ENCODE measurements at places on chromosomes 6 and 20.

DNA sequence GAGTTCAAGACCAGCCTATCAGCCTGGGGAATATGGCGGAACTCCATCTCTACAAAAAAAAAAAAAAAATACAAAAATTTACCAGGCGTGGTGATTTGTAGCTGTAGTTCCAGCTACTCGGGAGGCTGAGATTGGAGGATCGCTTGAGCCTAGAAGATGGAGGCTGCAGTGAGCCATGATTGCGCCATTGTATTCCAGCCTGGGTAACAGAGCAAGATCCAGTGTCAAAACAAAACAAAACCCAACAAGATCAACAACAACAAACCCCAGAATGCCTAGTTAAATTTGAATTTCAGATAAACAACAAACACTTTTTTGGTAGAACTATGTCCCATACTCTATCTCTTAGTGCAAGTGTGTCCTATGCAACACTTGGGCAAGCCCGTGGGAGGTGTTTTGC is 39.9 kb downstream of the SNAI1 start:
- DNase-seq = no peak

DNA sequence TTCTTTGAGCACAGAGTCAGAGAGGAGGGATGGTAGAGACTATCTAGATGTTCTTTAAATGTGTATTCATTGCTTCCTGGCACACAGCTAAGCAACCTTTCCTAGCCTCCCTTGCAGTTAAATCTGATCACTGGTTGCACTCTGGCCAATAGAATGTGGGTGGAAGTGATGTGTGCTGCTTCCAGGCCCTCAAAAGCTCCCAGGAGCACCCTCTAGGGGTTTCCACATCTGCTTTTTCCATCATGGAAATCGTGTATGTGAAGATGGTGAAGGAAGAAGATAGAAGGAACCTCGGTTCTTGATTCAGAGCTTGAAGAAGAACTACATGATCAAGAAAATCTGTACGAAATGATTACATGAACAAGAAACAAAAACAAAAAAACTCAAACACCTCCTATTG is 149.8 kb upstream of the JAG1 start:
- DNase-seq = no peak

GRCh38 chr20:51446656-51447055 is 95.9 kb downstream of the NFATC2 start:
- DNase-seq = no peak

DNA sequence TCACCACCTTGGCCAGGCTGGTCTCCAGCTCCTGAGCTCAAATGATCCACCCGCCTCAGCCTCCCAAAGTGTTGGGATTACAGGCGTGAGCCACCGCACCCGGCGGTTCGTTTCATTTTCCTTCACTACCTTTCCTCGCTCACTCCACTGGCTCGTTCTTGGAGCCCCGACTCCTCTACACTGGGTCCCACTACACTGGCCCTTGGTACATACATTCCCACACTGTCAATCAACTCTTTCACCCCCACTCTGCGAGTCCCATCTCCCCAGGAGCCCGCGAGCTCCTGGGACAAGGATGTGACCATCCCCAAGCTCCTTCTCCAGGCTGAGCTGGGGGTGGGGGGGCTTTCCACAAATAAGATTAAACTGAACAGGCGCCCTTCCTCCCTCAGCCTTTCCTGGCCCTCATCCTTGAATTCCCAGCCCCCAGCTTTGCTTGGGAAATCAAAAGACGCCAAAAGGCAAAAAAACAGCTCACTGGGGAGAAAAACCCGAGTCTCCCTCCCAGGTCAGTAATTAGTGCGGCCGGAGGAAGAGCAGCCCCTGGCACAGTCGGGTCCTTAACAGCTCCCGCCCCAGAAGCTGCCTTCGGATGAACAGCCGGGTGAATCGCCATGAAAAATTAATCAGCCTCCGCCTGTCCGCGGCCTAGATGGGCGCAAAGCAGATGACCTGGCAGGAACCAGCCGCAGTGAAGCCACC is 42.8 kb upstream of the LY86 start:
- DNase-seq = no peak

GRCh38 chr6:47086051-47086770 is 44.1 kb upstream of the ADGRF1 start:
- no peak for DNase-seq

DNA sequence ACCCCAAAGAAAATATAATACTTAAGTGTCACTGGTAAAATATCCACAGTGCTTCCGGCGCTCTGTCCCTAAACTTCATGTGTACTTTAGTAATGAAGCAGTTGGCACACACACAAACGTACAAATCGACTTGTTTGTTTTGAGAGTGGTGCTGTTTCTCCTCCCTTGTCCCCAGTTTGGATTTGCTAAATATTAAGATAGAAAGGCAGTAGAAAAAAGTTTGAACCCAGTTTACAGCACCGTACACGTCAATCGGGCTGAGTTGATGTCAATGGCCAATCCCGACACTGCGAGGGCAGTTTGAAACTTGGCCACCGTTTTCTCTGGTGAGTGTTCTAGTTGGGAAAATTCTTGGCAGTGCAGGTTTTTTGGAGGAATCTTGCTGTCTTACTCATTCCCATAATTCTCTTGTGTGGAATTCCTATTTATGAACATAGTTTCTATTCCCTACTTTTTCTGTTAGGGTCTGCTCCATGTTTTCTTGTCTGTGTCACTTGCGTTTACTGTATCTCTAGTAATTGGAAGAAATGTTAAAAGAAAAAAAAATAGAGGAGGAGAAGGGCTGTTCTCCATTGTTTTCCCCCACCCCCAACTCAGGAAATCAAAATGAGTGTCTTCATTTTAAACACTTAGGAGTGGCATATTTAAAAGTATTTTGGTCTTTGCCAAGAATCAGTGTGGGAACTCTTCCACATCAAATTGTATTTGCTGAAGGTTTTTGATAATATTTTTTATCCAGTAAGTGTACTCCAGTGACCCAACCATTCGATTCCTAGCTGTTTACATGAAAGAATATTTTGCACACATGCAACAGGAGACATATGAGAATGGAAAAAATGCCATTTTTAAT is 72.3 kb downstream of the OR2B2 start:
- no peak for DNase-seq

- DNase-seq = no peak
These were observed 167.3 kb upstream of the GMDS start for GRCh38 chr6:2412731-2413130.

- DNase-seq = no peak
These were observed 37.4 kb downstream of the PLCG1 start for GRCh38 chr20:41174782-41175181.

- DNase-seq = no peak
These were observed 58.6 kb downstream of the CPNE5 start for GRCh38 chr6:36780442-36781177.

- DNase-seq = no peak
These were observed 47.3 kb upstream of the TNFAIP3 start for GRCh38 chr6:137819740-137820139.

DNA sequence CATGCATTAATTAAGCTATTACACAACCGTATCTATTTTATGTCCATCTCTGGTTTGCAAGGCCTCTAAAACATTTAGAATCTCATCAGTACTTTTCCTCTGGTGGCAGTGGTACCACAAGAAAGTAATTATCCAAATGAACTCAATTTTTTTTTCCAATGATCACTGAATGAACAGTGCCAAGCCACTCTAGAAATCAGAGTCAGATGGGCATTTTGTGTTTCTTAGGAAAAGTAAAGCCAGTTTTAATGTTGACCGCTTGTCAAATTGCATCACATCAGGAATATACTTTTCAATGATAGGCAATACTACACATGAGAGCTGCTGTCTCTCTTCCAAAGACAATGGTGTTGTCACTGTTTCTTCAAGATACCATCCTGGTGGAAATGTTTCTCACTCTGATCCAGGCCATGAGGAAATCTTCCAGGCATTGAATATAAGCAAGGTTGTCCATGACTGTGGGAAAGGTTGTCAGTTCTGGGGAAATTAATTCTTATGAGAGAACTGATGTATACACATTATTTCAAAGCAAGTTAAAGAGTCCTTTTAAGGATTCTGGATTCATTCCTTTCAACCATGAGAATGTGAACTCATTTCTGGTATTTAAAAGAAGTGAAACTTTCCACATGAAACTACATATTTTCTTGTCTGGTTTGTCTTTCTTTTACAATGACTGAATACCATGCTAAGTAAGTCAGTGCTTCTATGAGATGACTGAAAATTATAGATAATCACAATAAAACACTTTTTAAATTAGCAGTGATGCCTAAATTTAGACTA is 108.8 kb upstream of the TCF21 start:
- no peak for DNase-seq

- peak; percentile 22 for DNase-seq
These were observed 14.6 kb downstream of the CD40 start for GRCh38 chr20:46132705-46133120.

DNA sequence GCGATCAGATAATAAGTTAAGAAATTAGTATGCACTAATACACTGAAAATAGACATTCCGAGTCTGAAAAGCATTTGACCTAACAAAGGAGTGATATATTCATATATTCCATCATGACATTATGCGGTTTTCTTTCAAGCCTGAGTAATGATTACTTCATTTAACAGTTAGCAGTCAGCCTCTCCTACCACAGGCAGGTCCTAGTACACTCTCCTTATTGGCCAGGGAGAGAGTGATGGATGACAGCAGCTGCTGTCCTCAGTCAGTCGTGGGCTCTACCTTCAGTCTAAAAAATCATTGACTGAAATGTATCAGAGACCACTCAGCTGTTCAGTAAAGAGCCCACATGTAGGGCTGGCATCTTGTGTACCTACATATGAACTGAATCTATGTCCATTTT is 33.2 kb upstream of the VGLL2 start:
- DNase-seq = no peak

DNA sequence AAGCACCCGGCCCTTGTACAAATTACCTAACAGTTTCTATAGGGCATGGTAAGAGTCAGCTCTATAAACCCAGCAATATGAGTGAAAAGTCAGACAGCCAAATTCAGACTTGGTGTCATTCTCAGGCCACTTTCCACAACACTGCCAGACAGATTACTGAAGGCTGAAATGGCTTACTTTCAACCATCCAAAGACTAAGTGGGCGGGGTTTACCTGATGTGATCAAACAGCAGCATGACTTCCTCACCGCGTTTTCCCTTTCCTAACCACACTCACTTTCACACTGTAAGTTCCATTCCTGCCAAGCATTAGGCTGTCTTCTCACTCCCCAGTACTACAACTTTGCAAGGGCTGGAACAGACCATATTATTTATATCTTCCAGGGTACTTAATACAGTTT is 85.9 kb downstream of the SMLR1 start:
- DNase-seq = no peak

DNA sequence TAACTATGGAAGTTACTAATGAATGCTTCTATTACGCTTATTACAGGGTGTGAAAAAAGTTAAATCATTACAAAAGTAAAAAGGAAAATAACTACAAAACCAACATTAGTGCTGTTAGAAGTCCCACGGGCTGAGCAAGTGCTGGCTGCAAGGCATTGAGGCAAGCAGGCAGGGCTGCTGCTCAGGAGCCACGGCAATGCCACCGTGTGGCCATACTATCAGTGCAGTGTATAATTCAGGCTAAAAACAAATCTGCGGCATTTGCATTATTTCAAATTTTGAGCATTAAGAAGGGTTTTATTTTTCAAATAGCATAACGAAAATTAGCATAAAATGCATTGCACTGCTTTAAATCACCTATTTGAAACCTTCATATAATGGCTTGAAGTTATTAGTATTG is 17.1 kb downstream of the IFNGR1 start:
- DNase-seq = no peak

- DNase-seq = no peak
These were observed 7.6 kb downstream of the ENTPD6 start for GRCh38 chr20:25203089-25203488.

DNA sequence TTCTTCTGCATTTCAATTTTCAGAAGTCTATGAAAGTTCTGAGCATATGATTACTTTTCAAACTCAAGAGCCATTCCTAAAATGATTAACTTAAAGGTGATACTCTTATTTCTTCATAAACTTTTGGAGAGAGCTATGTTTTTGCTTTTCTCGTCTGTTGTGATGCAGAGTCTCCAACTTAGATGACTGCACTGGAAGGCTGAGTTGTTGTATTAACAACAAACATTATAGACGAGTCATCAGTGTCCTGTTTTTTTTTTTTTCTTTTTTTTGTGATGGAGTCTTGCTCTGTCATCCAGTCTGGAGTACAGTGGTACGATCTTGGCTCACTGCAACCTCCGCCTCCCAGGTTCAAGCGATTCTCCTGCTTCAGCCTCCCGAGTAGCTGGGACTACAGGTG is 101.9 kb downstream of the CD109 start:
- DNase-seq = no peak

DNA sequence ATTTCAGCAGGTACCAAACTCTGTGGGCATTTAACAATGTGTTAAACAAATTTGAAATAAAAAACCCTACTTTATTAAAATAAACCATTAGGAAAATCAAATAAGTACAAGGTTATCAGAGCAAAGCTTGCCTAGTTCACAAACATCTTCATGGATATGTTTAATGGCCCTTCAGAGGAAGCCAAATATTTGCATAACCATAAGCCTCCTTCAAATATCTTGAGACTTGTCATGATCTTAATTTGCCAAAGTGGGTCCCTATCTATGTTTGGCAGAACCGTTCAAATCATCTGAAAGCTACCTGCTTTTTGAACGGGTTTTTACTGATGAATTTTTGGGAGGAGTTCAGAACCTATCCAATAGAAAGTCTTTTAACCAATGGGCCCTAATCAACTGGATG is 176.3 kb downstream of the BACH2 start:
- DNase-seq = no peak

GRCh38 chr6:21450149-21450548 is 143.4 kb upstream of the SOX4 start:
- DNase-seq = no peak

- no peak for DNase-seq
These were observed 25.2 kb downstream of the TBPL1 start for GRCh38 chr6:133977983-133978895.

- no peak for DNase-seq
These were observed 243.5 kb downstream of the CDKAL1 start for GRCh38 chr6:20777801-20778200.

GRCh38 chr20:54026295-54027064 is 43.9 kb downstream of the BCAS1 start:
- DNase-seq = no peak

- no peak for DNase-seq
These were observed at the start of gene ELOVL2 for GRCh38 chr6:11043961-11044711. Gene ELOVL2 (minus strand): TSS chr6:11044305. CDS start chr6:11044230, 75 bp downstream.

- DNase-seq = no peak
These were observed 30.5 kb downstream of the NFATC2 start for GRCh38 chr20:51511861-51512619.

- no peak for DNase-seq
These were observed 16.7 kb upstream of the DEF6 start for GRCh38 chr6:35280903-35281302.

- no peak for DNase-seq
These were observed 80.4 kb upstream of the ZNF184 start for GRCh38 chr6:27553123-27553904.

GRCh38 chr6:39956936-39957335 is 22.7 kb upstream of the MOCS1 start:
- no peak for DNase-seq

DNA sequence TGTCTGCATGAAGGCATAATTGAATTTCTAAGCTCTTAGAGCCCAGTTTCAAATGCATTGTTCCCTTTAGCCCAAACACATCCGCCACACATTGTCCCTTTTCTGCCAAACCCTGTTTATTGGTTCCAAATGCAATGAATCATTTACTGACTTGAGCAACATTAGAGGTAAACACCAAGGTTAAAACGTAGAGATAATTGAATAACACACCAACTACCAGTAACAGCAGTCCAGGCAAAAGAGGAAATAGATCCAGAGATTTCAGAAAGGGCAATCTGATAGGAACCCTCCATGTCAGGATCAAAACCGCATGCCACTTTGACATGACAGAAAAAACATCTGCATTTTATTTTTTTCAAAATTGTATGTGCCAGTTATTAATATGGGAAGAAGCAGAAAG is 114.8 kb downstream of the PKHD1 start:
- no peak for DNase-seq

All from stimulated activated CD4-positive, alpha-beta T cell treated with anti-CD3 and anti-CD28 coated beads, TNF-alpha, amount 100 ng/mL, for 1 hour (primary cell).